ENCODE measurements at places on chromosomes 7 and 10.

DNA sequence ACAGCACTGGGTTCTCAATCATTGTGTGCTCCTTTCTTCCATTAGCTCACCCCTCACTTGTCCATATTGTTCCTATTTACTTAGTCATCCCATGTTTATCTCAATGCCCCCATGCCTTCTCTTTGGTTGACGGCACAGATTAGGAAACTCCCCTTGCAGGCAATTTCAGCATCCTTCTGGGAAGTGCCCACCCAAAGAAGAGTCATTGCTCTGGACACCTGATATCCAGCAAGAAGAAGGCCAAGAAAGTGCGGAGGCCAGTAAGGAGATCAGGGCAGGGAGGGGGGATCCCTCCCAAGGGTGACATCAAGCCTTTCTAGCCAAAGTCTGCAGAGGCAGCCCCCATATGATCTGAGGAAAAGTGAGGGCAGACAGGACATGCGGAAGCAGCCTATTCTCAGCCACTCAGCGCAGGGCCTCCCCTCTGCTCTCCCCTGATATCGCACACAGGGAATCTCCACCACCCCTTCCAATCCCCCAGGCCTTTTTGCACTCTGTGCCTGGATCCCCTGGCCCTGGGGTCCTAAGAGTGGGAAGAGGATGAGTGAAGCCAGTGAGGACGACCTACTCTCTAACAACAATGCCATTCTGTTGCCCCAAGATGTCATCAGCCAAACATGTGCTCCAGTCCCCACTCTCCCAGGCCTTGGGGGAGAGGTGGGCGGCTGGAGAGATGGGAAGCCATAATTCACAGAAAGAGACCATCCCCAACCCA, 1.8 kb downstream of the TRPV6 start:
- no peak for DNase-seq

DNA sequence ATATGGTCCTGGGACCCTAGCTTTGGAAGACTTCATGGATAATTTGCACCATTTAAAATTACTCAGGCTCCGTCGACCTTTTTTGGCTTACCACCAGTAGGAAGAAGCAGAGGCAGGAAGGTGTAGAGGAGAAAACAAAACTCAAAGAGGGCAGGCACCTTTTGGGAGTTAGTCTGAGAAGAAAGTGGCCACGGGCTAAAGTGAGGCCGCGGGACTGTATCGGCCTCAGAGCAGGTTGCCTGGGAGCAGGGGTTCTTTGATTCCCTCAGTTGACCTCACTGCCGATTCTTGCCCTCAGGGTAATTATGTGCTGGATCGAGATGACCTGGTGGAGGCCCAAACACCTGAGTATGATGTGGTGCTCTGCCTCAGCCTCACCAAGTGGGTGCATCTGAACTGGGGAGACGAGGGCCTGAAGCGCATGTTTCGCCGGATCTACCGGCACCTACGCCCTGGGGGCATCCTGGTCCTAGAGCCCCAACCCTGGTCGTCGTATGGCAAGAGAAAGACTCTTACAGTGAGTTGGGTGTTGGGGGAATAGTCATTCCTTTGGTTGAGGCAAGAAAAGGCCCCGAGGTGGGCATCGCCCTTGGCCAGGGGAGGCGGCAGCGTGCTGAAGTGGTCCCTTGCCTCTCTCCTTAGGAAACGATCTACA, 3.1 kb downstream of the MEPCE start:
- DNase-seq: no peak

DNA sequence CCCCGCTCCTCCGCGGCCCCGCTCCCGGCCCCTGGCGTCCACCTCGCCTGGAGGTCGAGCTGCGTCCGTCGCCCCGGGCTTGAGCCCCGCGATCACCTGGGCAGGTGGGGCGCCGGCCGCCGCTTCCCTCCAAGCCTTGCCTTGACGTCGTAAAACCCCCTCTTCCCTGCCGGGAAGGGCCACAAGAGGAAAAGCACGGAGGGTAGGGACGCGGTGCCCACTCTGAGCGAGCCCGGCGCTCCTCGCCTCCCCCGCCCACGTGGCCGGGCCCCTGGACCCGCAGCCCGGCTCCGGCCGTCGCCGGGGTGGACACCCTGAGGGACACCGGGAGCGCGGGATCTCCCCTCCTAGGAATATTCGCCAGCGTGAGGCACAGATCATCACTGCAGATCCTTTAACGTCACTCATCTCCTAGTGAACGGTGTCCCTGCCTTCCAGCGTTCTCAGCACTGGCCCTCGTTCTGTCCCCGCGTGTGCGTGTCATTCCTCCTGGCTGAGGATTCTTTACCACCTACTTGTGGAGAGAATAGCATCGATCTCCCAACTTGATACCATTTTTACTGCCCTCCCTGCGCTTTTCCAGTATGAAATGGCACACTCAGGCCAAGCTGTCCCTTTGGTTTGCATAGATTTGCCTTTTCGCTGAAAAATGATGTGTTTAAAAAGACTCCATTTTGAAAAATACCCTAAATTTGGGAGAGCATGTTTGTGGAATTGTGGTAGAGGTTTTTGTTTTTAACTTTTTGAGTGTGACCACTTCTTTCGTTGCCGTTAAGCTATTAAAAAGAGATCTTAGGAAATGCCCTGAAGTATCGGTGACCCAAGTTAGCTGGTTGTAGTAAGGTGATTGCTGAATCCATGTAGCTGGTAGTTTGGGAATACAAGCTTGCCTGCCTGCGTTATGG, 649 bp downstream of the ACTR3B start:
- DNase-seq: peak; percentile 61

GRCh38 chr7:32506266-32507054, 11.2 kb downstream of the AVL9 start:
- DNase-seq: no peak

DNA sequence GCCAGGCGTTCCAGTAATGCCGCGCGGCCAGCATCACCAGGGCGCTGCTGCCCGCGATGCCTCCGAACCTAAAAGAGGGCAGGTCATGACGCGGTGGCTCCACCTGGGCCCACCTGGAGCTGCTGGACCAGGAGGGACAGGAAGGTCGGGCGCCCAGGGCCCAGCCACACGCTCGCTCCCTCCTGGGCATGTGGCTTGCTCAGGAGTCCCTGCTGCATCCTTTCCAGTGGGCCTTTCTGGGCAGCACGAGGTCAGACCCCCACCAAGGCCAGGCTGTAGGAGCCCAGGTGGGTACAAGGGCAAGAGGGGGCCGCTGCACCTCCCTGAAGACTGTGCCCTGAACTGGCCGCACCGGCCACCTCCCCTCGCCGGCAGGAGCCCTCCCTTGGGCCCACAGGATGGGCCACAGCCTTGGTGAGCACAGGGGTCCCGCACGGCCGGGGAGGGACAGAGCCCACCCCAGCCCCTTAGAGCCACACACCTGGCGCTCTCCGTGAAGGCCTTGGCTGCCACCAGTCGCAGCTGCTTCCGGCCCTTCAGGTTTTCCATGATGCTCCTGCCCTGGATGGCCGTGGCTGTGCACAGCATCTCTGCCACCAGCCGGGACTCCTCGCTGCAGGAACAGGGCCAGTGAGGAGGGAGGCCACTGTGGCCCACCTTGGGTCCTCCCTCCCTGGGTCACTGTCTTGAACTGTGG, 43.2 kb downstream of the CFAP46 start:
- DNase-seq: no peak

DNA sequence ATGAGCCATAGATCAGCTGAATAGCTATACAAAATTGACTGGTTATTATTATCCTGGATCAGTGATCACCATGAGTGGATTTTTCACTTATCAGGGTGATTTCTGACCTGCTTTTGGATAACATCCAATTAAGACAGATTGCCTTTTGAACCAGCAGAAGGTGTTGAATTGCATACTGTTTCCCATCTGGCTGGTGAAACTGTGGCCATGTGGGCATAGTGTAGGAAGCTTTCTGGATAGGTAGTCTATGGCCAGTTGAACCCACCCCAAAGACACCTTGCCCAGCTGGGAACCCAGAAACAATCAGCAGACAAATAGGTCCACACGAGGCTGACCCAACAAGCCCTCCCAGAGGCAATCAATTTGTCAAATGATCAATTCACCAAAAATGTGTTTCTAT, 29.3 kb downstream of the DNAJC12 start:
- DNase-seq: no peak

- no peak for DNase-seq
Measured at GRCh38 chr10:82543631-82544030, 668.6 kb downstream of the NRG3 start.

- DNase-seq: no peak
Measured at GRCh38 chr10:113665806-113666354, 2.0 kb upstream of the NRAP start.

- peak; percentile 52 for DNase-seq
Measured at GRCh38 chr10:74103560-74104258, 46.9 kb downstream of the AP3M1 start.

GRCh38 chr7:129258649-129259389, 34.0 kb downstream of the AHCYL2 start:
- no peak for DNase-seq

DNA sequence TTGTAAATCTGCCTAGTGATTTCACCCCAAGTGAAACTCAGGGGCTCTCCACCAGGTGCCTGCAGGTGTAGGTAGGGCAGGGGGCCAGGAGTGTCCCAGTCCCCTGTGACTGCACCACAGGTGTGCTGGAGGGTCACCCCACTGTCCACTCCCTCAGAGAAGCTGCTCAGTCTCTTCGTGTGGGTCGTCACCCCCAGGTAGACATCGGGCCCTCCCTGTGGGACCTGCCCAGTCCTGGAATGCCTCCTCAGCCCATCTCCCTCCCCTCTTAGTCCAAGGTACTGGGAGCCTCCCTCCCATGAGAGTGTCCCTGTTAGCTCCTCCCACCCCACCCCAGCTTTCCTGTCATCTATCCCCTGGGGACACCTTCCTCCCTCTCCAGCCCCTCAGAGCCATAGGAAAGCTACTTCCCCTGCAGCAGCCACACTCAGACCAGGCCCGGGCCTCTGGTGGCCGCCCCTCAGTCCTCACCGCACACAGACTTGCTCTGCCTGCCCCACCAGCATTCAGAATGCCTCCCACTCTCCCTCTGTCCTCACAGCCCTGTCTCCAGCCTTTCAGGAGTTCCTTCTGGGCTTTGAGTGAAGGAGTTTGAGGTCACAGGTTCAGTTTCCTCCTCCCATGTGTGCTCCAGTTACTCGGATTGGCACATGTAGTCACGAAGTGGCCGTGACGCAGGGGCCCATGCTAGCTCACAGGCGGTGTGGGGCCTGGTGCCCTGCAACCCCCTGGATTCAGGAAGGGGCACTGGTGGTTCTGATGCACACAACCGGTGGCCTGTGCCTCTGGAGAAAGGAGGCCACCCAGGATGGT, 5.1 kb downstream of the ALOX5 start:
- no peak for DNase-seq

GRCh38 chr10:100567249-100567648, 31.5 kb downstream of the HIF1AN start:
- DNase-seq: no peak

- DNase-seq: no peak
Measured at GRCh38 chr7:2019711-2020511, 212.8 kb downstream of the MAD1L1 start.

- no peak for DNase-seq
Measured at GRCh38 chr10:8975535-8975934, 921.0 kb downstream of the GATA3 start.

GRCh38 chr10:8050556-8051108, 3.9 kb upstream of the GATA3 start:
- DNase-seq: no peak

- DNase-seq: no peak
Measured at GRCh38 chr7:28800150-28800549, 158.0 kb downstream of the TRIL start.

- no peak for DNase-seq
Measured at GRCh38 chr7:45295222-45295621, 137.6 kb downstream of the RAMP3 start.

DNA sequence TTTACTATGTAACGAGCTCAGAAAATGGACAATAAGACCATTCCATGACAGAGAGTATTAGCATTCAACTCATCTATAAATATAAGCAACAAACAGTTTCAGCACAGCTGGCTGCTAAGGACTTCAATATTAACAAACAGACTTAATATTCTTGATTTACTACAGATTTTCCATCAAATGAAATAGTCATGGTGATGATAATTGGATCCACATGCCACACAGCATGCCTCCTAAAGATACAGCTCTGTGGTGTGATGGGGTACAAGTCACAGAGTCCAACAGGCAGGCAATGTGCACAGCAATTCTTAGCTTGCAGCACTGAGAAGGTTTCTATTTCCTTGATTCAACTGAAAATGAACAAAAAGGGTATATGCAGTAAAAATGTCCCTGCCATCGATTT, 54.0 kb downstream of the DOCK4 start:
- DNase-seq: no peak

- no peak for DNase-seq
Measured at GRCh38 chr7:22629056-22629455, 97.9 kb upstream of the IL6 start.

DNA sequence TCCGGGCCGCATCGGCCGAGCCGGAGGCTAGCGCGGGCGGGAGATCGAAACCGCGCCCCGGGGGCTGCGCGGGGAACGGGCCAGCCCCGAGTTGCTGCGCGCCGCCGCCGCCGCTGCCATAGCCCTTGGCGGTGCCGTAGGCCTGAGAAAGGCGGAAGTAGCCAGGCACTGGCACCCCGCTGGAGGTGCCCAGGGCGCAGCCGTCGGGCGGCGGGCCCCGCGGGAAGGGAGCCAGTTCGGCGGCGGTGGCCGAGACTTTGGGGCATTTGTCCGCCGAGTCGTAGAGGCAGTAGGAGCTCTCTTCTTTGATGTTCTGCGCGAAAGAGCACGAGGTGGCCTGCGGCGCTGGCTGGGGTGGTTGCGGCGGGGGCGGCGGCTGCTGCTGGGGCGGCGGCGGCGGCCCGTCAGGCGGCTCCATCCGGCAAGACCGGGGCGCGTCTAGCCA, 587 bp downstream of the HOXA10 start:
- no peak for DNase-seq

GRCh38 chr7:17247357-17247756, 51.1 kb upstream of the AHR start:
- no peak for DNase-seq

DNA sequence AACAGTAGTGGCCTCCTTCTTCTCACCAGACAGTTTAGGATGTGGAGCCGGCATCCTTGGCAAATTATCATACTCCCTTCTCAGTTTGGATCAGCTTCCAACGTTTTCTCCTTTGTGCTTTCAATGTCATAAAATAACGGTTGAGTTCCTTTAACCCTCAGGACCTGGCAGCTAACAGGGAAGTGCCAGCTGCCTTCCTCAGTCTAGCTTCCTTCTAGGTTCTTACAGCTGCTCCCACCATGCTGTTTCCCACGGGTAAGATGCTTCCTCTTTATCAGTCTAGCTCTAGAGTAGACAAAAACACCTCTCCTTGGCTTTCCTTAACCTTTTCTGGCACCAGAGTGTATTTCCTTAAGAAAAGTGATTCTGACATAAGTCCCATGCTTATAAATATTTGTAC, 33.2 kb downstream of the BLVRA start:
- DNase-seq: peak; percentile 20

- no peak for DNase-seq
Measured at GRCh38 chr7:5472432-5473315, 49.0 kb upstream of the TNRC18 start.
